Activated naive CD4-positive, alpha-beta T cell treated with anti-CD3 and anti-CD28 coated beads for 36 hours (primary cell): ENCODE measurements at places on chromosomes 7 and 10. TPM values are rescaled to one million over a fixed set of nuclear protein-coding genes. Genes with fewer than 3 reads are reported as not detected.

Gene CYP3A4
- total RNA-seq = not detected

Gene WNT16
- not detected for total RNA-seq

Gene TACR2
- total RNA-seq = not detected

Gene PON3
- total RNA-seq = not detected
